ENCODE measurements at places on chromosomes 6 and 20.
A peak's percentile ranks its signal among the peaks of the same experiment; 100 is the strongest.

GRCh38 chr20:32574296-32575226, 10.6 kb downstream of the NOL4L start:
- no peak for DNase-seq

GRCh38 chr20:50625986-50626677, 65.2 kb downstream of the RIPOR3 start:
- no peak for DNase-seq

DNA sequence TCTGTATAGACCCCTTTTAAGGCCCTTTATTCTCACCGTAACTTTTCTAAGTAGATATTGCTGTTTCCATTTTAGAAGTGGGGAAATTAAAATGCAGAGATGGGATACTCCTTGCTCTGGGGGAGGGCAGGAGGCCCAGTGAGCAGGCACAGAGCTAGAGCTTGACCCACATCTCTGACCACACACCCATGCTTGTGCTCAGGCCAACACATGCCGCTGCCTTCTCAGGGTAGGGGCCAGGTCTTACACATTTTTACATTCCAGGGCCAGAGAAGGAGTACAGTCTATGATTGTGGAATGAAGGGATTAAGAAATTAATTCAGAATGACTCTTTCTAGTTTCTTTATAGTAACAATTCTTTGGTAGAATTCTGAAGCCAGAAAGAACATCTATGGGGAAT, 104.8 kb downstream of the SOBP start:
- no peak for DNase-seq

GRCh38 chr6:16676978-16677377, 84.3 kb downstream of the ATXN1 start:
- DNase-seq, result no peak

- DNase-seq, result no peak
Observed at GRCh38 chr6:25018568-25018954, 82.8 kb upstream of the RIPOR2 start.

DNA sequence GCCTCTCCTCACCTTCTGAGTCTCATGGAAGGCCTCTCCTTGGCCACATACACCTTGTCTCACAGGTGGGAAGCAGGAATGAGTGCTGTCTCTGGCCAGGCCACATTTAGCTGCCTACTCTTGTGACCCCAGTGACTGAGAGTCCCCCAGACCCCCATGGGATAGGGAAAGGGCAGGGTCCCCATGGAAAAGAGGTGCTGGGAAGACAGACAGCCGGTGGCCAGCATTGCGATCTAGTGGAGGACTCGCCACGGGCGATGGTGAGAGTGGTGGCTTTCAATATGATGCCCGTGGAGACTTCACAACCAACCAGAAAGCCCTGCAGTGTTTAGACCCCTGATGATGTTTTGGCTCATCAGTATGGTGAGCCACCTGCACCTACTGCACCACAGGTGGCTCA, 19.8 kb downstream of the MANBAL start:
- DNase-seq, result no peak

GRCh38 chr20:16240355-16240754, 332.9 kb downstream of the KIF16B start:
- no peak for DNase-seq

GRCh38 chr20:48635791-48636267, 192.0 kb downstream of the PREX1 start:
- DNase-seq, result peak; percentile 54

- peak; percentile 67 for DNase-seq
Observed at GRCh38 chr20:63973636-63974401, 4.1 kb upstream of the ZNF512B start.

GRCh38 chr20:61220131-61220530, 31.9 kb upstream of the CDH4 start:
- DNase-seq, result no peak

DNA sequence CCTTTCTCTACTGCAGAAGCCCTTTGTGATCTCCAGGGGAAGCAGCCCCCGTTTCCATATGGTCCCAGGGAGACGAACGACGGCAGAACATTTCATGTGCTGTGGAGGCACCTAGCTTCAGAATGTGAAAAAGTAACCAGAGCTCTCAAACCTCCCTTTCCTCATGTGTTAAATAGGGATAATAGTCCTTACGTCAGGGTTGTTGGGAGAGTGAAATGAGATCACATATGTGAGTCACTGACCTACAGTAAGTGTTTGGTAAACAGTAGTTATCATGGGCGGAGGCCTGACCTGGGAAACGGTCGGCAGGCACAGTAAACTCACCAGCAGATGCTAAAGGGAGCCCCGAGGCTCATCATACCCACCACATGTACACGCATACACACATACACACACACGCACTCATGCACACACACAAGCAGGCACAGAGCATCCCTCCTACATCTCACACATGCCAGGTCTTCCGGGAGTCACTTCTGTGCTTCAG, 89.7 kb downstream of the LY86 start:
- no peak for DNase-seq

DNA sequence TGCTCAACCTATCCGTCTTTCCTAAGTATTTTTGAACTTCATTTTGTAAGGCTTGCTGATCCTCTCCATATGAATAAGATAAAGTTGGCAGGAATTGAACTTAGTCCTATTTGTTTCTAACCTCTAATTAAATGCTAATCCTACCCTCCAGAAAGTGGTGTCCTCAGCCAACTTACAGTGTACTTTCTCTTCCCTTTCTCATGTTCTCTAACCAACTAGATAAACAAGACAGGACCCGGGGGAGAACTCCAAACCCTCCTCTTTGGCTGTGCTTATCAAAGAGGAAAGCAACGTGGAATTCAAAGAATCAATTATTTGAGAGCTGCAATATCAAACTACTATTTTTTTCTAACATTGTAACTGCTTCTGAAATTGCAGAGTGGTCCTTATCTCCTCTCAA, 56.5 kb upstream of the NRSN1 start:
- DNase-seq, result no peak

- no peak for DNase-seq
Observed at GRCh38 chr20:56616716-56617115, 12.4 kb upstream of the TFAP2C start.

DNA sequence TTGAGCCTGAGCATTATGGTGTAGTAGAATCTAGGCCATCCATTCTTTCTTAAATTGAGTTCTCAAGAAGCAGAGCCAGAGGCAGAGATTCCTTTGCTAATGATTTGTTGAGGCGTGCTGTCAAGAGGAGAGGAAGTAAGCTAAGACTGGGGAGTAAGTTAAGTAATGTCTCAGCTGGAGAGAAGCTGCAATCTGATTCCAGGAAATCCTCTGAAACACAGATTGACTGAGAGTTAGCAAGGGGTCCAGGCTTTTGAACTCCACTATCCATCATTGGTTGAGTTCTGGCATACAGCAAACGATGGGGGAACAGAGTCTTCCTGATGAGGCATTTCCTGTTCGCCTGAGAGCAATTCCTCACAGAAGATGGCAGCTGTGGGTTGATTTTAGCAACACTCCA, 207.4 kb upstream of the RAB32 start:
- DNase-seq, result no peak

DNA sequence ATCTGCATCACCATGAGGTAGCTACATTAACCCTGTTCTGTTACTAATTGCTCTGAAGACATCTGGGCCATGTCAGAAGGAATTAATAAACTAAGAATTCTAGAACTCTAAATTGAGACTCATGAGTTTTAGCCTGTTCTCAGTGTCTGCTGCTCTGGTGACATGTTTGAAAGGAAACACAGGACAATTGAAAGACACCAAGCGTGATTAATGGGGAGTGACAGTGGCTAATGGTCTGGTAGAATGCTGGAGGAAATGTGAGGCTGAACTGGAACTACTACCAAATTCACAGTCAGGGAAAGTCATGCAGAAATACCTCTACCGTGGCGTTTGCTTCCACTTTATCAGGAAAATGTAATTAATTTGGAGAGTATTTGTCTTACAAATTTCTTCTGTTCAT, 140.0 kb downstream of the TBC1D7 start:
- no peak for DNase-seq

GRCh38 chr6:136070815-136071214, 179.3 kb downstream of the MTFR2 start:
- no peak for DNase-seq

DNA sequence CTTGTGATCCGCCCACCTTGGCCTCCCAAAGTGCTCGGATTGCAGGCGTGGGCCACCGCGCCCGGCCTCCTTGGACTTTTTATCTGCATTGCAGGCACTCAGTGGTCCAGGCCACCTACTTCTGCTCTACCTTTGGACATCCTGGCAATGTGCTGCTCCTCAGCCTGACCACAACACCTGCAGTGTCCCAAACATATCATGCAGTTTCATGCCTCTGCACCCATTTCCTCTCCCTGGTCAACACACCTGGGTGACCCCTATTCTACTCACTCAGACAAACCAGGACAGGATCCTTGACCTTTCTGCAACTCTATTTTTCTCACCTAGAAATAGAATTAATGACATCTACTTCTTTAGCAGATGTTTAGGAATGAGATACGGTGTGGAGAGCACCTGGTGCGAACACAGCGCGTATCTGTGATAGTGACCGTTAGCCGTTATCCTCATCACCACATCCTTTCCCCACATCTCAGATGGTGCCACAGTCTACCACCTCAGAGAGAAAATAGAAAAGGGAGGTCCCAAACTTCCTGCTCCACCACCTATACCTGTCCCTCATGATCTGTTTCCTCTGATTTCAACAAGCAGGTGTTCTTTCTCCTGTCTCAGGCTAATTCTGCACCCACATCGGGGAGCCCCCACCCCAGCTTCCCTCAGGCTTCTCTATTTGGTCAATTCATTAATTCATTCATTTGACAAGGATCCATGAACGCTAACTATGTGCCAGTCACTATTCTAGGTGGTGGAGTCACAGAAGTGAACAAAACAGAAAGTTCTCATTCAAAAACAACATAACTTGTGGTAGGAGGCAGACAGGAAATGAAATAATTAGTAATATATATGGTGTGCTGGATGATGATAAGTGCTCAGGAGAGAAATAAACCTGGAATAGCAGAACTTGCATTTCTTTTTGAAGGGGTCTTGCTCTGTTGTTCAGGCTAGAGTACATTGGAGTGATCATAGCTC, 4.3 kb upstream of the BTN3A2 start:
- no peak for DNase-seq

- no peak for DNase-seq
Observed at GRCh38 chr6:113570161-113570560, 287.0 kb upstream of the MARCKS start.

GRCh38 chr6:3913077-3913957, 64.1 kb downstream of the FAM50B start:
- DNase-seq, result no peak

DNA sequence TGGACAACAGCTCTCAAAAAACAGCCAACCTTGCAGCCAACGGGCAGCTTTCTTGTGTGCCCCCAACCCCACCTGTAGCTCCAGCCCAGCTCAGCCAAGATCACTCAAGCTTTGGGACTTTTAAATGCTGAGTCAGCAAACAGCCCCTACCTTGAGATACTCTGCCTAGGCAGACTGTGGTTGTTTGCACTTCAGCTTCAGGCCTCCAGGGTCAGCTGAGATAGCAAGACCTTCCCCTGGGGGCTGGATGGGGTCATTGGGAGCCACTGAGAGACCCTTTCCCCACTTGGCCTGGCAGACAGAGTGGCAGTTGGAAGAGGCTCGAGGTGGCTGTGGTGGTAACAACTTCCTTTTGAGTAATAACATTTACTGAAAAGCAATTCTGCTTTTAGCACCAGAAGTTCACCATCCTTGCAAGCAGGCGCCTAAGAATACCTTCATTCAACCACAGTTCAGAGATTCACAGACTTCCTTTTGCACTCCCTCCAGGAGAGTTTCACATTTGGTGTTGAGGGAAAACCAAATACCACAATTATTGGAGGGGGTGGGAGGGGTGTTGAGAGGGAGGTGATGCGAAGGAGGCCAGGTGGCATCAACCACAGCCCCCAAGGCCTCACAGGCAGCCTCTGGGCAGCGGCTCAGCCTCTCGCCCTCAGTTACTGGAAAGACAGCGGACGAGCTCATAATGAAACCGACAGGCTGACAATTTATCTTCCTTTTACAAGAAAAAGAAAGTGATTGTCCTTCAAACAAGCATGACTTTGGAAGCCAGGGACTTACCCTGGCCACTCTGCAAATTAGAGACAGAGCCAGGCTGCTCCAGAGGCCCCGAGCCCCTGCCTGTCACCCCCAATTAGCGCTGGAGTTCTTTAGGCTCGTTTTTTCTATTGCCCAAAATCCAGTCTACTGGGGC, 148.1 kb downstream of the CEBPB start:
- DNase-seq, result no peak

DNA sequence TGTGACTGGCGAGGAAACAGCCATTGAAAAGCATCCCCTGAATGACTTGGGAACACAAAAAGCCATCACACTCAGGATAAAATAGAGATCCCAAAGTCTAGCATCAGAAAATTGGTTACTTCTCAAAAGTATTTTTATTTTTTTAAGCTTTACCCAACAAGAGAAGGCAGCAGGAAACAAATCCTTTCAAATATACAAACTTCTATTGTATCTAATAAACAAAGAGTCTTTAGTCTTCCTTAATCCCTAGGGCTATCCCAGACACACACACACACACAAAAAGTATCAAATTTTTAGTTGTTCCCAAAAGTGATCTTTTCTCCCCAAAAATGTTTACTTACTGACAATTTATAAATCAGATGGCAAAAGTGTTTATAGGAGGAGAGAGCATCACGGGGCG, 33.2 kb upstream of the MARCKS start:
- no peak for DNase-seq

DNA sequence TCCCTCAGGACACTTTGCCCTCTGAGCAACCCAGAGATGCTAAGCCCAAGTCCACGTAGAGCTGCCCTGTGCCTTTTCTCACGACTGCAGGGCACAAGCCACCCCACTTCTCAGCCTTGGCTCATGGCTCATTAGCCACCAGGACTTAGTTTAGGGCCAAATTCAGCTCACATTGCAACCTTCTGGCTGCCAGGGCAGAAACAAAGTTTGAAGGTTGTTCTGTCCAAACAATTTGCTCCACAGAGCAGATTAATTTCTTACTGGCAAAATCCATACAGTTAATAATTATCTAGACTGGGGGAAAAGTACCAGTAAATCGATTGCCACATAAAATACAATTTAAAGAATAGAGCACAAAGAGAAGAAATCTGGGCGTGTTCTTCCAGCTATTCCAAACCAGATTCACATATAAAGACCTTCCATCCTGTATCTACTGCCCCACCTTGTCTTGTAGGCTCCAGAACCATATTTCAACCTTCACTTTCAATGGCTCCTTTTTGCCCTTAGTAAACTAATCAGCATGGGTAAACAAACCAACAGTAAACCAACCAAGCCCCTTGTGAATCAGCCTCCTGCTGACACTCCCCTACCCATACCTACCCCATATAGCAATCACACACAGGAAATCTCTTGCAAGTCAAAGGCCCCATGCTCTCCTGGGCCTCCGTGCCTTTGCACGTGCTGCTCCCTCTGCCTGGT, 101.9 kb downstream of the QRSL1 start:
- DNase-seq, result no peak

DNA sequence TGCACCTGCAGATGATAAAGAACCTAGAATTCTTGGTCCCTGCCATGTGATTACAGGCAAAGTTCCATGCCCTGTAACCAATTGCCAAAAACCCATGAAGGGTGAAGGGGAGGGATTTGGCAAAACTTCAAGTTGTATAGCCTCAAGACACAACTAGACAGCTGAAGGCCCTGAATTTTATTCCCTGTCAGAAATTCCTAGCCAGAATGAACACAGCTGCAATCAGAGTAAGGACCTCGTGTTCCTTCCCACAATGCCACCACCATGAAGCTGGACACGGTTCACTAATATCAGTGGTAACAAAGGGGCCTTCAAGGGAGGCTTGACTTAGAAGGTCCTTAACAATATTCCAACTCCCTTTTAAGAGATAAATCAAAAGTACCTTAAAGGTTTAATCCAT, 22.5 kb upstream of the IRAK1BP1 start:
- no peak for DNase-seq

- DNase-seq, result no peak
Observed at GRCh38 chr6:112626468-112627082, 279.4 kb downstream of the RFPL4B start.

GRCh38 chr20:3172933-3173609, at the start of gene LZTS3:
TSS of gene LZTS3 (minus strand) at chr20:3173549. CDS start at chr20:3167163, 6,386 bp downstream.
- DNase-seq, result peak; percentile 43

Data from activated CD4-positive, CD25-positive, alpha-beta regulatory T cell (primary cell).